Adipocyte (in vitro differentiated cells): ENCODE measurements at places on chromosomes 16 and 17.

- no peak for DNase-seq
Observed at GRCh38 chr16:68404736-68405345, 43.5 kb downstream of the SMPD3 start.

GRCh38 chr17:45942284-45942683 is 47.9 kb downstream of the MAPT start:
- DNase-seq = peak; percentile 8

DNA sequence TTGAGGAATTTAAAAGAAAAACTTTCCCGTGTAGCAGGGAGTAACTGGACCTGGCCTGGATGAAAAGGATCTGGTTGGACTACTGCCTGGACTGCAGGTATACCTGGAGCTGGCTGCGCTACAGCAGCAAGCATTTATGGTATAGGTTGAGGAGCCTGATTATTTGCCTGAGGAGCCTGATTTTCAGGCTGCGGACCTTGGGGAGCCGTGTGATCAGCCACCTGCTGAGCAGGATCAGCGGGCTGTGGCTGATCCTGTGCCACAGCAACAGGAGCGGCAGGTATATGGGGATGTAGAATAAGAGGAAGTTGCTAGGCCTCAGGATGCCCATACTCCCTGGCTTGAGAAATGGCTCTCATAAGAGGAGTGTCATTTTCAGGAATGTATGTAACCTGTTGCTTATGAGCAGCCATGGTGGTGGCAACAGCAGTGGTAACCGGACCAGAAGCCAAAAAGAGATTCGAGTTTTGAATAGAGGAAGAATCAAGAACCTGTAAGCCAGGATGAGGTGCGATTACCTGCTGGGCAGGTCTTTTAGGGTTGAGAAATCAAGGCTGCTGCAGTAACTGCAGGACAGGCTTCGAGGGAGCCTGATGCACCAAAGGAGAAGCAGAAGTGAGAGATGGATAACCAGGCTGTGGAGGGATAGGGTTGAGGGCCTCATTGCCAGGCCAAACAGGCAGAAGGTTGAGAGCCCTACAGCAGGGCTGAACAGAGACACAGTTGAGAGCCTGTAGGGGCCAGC is 60.9 kb upstream of the ARL4D start:
- no peak for DNase-seq

DNA sequence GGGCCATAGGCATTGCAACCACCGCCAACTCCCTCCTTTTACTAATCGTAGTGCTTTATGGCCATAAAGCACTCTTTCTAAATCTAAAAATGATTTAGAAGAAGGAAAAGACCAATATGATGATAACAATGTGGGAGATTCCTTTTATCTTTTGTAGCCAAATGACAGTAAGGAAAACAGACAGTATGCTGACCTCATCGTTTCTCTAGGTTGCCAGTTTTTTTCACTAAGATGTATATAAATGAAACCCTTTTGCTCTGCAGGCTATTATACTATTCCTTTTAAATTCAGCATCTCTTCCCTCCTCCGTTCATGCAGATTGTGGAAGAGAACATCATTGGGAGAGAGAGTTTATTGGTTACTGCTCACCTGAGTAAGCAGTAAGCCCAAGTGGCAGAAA is 25.3 kb downstream of the OTOA start:
- DNase-seq = no peak

- no peak for DNase-seq
Observed at GRCh38 chr16:24069036-24069590, 187.0 kb upstream of the CACNG3 start.
